ENCODE measurements at places on chromosomes 1 and 21.

DNA sequence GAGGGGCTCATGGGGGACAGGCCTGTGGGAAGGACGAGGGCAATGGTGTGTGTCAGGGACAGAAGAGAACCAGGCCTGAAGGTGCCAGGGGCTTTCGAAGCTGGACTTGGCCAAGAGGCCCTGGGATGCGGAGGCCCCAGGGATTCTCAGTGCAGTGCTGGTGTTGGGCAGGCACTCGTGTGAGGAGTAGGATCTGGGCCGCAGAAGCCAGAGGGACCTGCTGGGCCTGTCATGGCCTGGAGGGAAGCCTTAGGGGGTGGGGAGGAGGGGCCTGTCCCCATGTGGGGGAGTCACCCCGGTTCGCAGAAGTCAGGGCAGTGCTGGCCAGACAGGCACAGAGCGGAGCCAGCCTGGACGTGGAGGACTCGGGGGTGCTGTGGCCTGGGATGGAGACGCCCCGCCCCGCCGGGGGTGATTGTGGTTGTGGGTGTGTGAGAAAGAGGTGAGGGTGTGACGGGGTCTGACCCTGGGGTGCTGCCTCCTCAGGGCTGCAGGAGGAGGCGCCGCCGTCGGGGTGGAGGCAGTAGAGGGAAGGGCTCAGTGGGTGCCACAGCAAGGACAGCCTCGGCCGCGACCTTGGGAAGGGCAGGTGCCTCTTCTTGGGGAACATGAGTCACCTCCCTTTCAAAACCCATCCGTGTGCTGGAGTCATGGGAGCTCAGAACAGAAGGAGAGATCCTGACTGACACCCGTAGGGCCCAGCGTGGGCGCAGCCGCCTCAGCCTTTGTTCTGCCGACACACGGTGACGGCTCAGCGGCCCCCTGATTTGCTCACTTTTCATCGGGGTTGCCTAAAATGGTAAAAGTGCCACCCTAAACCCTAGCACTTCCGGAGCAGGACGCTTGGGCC, 33.9 kb downstream of the FAAP20 start:
- DNase-seq, result no peak

DNA sequence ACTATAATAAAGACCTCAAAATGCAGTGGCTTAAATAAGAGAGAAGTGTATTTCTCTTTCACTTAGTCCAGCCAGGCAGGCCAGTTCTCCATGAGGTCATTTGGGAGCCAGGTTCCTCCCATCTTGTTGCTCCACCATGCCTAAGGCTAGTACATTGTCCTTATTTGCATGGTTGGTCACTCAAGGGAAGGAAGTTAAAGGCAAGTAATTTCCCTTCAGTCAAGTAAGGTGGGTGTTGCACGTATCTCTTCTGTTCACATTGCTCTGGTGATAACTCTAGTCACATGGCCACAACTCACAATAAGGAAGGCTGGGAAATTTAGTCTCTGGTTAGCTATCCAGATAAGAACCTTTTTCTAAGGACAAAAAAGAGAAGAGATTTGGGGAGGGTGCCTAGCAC, 27.2 kb upstream of the TADA1 start:
- no peak for DNase-seq

DNA sequence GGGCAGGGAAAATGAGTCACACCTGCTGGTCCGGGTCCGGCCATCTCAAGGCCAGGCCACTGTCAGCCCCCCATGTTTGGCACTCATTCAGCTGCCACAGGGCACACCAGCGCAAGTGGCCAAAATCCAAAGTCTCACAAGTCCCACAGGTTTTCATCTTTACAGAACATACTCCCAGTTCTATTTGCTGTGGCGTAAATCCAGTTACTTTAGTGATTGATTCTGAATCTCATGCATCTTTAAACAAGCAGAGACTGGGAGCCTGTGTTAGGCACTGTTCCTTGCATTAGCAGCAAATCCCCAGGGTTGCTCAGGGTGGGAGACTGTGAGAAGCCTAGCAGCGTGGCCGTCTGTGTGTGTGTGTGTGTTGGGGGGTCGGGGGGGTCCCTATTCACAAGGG, 1.1 kb upstream of the SLC2A5 start:
- no peak for DNase-seq

DNA sequence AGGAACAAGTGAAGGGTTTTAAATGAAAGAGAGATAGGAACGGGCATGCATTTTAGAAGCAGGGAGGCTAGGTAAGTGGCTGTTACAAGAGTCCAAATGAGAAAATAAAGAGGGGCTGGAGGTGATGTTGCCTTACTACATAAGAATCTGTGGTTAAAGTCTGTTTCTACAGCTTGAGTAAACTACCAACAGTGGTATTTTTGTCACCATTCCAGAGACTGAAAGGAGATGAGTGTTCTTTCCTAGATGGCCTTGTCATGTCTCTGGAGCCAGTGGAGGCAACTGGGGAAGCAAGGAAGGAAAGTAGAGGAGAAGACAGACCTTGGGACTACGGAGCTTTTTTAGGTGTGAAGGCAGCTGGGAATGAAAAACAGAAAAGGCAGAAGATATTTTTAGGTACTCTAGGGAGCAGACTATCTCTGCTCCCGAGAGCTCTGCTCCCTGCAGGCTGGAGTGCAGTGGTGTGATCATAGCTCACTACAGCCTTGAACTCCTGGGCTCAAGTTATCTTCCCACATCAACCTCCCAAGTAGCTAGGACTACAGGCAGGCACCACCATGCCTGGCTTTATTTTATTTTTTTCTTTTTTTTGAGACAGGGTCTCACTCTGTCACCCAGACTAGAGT, 12.2 kb downstream of the HDAC1 start:
- no peak for DNase-seq

GRCh38 chr1:193799948-193800690, 613.7 kb upstream of the B3GALT2 start:
- DNase-seq, result no peak

- no peak for DNase-seq
Observed at GRCh38 chr1:161089251-161089924, at the start of gene NECTIN4. NECTIN4 (minus strand) TSS chr1:161089558; CDS start chr1:161089296, 262 bp downstream.

GRCh38 chr1:31163866-31164265, 75.8 kb downstream of the NKAIN1 start:
- DNase-seq, result no peak

DNA sequence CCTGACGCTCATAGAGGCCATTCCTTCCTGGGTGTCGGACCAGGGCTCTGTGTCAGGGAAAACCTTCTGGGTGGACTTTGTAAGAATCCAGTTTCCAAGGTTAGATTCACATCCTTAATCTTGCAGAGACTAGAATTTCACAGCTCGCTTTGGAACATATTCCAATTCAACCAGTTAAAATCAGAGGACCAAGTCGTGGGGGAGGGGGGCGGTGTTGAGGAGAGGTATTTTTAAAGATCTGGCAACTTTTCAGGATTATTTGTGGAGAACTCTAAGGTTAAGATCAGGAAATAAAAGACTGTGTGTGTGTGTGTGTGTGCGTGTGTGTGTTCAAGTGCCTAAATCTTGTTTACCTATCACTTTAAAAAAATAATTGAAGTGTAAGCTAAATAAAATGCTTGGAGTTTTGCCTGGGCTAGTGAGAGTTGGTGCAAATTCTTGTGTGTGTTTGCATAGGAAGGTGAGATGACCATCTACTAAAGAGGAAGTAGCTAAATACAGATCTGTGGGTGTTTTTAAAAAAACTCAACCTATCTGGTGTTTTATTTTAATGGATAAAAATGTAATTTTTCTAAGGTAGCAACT, 21.8 kb downstream of the TENT5C start:
- no peak for DNase-seq

GRCh38 chr1:84008631-84009030, 9.7 kb upstream of the TTLL7 start:
- no peak for DNase-seq

DNA sequence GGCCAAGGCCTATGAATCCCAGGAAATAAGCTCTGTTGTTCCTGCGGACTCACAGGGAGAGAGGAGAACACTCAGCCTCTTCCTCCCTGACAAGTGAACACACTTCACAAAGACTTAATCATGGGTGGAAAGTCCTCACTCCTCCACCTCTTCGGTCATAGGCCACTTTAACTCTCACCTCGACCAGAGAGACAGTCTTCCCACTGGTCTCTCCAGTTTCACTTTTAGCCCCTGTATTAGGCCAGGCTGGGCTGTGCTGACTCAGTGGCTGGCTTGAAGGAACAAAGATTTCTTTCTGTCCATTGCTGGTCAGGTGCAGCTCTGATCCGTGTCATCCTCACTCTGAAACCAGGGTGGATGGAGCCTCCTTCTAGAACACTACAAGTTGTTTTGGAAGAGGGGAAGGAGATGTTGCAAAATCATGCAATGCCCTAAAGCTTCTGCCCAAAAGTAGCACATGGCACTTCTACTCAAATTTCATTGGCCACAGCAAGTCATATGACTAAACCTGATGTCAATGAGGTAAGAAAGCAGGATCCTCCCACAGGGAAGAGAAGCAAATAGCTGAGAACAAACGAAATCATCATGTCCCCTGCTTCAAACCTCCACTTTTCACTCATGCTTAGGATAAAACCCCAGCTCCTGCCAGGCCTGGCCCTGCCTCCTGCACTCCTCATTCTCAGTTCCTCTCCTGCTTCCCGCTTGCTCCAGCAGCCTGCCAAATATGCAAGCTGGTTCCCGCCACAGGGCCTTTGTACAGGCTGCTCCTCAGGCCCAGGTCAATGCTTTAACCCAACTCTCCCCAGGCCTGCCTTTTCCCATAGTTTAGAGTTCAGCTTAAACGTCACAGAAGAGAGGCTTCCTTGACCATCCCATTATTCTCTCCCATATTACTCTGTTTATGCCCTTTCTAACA, 150.5 kb upstream of the RUNX3 start:
- DNase-seq, result no peak

DNA sequence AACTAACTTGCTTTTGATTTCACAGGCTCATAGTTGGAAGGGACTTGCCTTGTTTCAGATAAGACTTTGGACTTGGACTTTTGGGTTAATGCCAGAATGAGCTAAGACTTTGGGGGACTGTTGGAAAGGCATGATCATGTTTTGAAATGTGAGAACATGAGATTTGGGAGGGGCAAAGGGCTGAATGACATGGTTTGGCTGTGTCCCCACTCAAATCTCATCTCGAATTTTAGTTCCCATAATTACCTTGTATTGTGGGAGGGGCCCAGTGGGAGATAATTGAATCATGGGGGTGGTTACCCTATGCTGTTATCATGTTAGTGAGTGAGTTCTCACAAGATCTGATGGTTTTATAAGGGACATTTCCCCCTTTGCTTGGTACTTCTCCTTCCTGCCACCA, 222.1 kb downstream of the GRIK1 start:
- no peak for DNase-seq

DNA sequence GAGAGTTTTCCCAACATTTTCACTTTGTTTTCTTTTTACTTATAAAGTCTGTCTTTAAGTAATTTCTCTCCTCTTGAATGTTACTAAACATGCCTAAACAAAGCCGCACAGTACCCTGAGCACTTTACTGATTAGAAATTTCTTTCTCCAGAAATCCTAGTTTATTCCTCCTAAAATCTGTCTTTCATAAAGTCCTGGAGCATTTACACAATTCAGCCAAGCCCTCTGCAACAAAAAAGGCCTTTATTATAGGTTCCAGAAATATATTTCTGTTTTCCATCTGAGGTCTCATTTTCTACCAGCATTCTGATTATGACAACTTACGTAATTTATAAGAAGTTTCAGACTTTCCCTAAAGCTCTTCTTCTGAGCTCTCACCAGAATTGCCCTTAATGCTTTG, 549.5 kb upstream of the OLFM3 start:
- DNase-seq, result no peak

- DNase-seq, result no peak
Observed at GRCh38 chr21:21860888-21861287, 862.7 kb downstream of the NCAM2 start.

DNA sequence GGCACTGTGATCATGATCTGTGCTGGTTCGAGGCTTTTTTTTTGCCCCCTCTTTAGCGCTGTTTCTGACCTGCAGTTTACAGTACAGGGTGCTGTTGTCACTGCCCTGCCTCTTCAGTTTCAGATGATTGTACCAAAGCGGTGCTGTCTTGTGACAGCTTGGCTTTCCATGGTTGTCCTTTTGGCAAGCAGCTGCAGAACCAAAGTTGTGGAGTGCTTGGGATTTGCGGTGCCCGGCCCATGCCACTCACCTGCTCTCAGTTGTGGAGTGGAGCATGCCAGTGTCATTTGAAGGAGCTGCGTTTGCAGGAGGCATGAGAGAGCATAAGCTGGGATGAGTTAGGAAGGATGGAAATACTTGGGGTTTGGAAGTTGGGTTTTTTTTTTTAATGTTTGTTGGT, 48.4 kb downstream of the DOP1B start:
- no peak for DNase-seq

DNA sequence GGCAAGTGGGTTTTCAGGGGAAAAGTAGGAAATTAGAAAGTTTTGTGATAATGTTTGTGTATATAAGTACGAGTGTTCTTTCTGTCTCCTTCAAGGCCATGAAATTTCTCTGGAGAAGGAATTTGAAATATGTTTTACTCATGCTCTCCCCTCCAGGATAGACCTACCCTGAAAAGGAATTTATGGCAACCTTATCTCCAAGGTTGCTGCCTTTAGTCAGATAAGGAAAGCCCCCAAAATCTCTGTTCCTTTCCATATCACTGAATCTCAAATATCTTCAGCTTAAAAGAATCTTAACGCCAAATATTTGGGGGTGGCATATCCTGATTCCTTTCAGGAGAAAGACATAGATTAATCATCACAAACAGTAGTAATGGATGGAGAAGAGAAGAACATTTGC, 499 bp upstream of the C4BPB start:
- DNase-seq, result no peak

DNA sequence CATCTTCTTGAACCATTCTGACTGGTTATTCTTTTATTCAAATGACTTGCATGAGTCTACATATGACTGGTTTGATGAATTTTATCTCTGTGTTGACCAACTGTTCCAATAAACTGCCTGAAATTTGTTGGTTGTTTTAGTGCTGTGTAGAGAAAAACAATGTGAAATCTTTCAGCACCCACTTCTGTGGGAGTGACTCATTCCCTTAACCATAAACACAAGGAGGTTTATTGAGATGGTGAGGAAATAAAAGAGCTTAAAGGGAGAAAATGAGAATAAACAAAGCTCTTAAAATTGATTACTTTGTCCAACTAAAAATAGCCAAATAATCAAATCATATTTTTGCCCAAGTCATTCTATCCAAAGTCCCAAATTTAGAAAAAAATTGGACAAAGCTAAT, 341.1 kb downstream of the TGFB2 start:
- no peak for DNase-seq

DNA sequence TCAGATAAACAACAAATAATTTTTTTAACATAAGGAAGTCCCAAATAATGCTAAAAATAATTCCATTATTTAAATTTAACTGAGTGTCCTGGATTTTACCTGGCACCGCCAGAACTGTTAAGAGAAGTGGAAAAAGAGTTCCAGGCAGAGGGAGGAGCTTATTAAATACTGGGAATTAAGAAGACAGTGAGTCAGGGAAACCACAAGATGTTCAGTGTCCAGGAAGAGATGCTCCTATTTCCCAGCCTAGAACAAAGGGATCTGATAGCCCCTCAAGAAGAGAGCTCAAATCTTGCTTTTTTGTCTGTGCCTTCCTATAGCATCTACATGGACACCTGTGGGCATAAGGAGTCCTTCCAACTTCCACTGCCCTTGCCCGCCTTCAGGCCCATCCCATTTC, 85.9 kb downstream of the PGM1 start:
- no peak for DNase-seq

- no peak for DNase-seq
Observed at GRCh38 chr1:225919906-225920305, 4.1 kb downstream of the PYCR2 start.

- DNase-seq, result no peak
Observed at GRCh38 chr1:33364565-33364918, 43.6 kb upstream of the A3GALT2 start.

Measured in GM12892 (cell line).